Naive B cell (primary cell): ENCODE measurements at places on chromosomes 7 and 10.

- no peak for DNase-seq
Measured at GRCh38 chr10:65306201-65306600, 1619.6 kb upstream of the LRRTM3 start.

- no peak for DNase-seq
Measured at GRCh38 chr7:115216652-115217051, 294.8 kb downstream of the MDFIC start.

- no peak for DNase-seq
Measured at GRCh38 chr7:45645141-45645969, 71.2 kb downstream of the ADCY1 start.

DNA sequence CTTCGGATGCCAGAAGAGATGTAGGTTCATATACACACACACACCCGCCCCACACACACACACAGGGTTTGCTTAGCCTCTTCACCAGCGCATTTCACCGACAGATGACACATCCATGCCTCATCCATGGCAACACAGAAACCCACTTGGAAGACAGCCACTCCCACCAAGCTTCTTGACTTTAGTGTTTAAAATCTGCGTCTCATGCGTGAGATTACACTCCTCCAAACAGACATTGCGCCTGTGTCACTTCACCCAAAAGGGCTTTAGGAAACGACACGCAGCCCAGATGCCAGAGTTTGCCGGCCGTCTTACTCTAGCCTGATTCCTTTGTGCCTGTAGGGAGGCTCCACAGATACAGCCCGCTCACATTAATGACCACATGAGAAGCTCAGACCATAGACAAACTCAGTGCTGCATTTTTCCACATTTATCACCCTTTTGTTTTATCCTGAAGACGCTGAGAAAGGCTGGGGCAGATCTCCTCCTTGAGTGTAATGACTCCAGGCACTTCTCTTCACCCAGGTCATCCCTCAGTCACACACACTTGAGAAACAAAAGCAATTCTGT, 73.8 kb downstream of the DIP2C start:
- DNase-seq, result no peak

- no peak for DNase-seq
Measured at GRCh38 chr7:516216-516605, 3.4 kb downstream of the PDGFA start.

GRCh38 chr10:102001435-102002068, 54.4 kb downstream of the ARMH3 start:
- peak; percentile 68 for DNase-seq

- DNase-seq, result no peak
Measured at GRCh38 chr10:13990392-13990805, 340.3 kb downstream of the FRMD4A start.

DNA sequence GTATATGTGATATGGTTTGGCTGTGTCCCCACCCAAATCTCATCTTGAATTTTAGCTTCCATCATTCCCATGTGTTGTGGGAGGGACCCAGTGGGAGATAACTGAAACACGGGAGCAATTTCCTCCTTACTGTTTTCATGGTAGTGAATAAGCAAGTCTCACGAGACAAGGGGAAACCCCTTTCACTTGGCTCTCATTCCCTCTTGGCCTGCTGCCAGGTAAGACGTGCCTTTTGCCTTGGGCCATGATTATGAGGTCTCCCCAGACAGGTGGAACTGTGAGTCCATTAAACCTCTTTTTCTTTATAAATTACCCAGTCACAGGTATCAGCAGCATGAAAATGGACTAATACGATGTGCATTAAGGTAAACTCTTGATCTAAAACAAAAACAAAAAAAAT, 357.1 kb upstream of the AOAH start:
- no peak for DNase-seq

GRCh38 chr7:1679326-1679965, 9.4 kb downstream of the ELFN1 start:
- no peak for DNase-seq

- DNase-seq, result no peak
Measured at GRCh38 chr7:23022258-23022769, 8.4 kb upstream of the HYCC1 start.

GRCh38 chr10:71078454-71079145, 133.8 kb upstream of the UNC5B start:
- DNase-seq, result no peak

- no peak for DNase-seq
Measured at GRCh38 chr10:77926566-77927401, at the start of gene DLG5. DLG5 (minus strand) TSS chr10:77926755; CDS start chr10:77926520, 235 bp downstream.

DNA sequence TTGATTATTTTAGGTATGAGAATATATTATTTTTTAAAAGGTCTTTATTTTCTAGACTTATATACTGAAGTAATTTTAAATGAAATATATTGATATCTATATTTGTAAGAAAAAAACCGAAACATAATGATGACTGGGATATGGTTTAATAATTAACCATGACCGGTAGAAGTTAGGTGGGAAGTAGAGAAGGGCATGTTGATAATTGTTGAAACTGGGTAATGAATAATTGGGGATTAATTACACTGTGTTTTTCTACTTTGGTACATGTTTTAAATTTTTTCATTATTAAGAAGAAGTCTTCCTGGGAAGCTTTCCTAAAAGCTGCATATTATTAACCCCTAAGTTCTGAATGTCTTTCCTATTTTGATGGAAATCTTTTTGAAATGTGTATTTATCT, 16.3 kb downstream of the TSPAN12 start:
- DNase-seq, result no peak

- no peak for DNase-seq
Measured at GRCh38 chr10:5543623-5544022, 18.9 kb downstream of the CALML3 start.

DNA sequence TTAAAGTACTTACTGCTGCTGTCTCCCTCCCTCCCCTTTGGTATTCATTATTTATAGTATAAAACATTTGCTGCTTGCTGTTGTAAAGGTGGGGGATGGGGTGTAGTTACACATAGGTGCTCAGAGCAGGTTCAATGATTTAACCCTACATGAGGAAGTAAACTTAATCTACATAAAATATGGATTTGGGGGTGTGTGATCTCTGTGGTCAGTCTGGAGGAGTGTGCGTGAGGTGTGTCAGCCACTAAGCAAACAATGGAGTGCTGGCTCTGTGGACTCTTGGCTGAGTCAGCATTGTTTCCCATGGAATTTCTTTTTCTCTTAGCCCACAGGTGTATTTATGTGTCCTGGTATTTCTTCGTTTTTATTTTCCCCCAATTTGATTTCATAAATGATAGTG, 133.9 kb downstream of the AUTS2 start:
- no peak for DNase-seq

- no peak for DNase-seq
Measured at GRCh38 chr10:95542330-95542729, 18.8 kb downstream of the SORBS1 start.

DNA sequence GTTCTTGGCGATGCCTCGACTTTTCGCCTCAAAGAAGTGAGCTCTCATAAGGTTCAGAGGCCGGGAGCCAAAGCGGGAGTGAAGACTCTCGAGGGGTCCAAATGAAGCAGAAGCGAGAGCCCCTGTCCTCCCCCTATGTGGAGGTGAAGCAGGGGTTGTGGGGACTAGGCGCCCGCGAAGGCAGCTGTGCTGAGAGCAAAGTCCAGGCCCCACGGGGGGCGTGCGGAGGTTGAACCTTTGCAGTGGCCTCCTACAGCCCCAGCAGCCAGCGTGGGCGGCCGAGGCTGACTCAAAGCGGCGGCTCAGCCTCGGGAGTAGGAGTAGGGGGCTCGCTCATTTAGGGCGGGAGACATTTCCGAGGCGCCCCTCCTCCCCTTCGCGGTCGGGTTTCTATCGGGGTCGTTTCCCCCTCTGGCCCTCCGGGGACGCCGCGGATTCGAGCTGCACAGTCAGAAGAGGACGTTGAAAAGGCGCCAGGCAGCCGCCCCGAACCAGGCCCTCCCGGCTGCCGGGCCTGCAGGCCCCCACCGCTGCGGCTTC, 553 bp upstream of the ADD3 start:
- no peak for DNase-seq

GRCh38 chr10:110872145-110872983, 636 bp downstream of the PDCD4 start:
- peak; percentile 74 for DNase-seq

- DNase-seq, result no peak
Measured at GRCh38 chr10:18429335-18429734, 222.1 kb downstream of the NSUN6 start.

DNA sequence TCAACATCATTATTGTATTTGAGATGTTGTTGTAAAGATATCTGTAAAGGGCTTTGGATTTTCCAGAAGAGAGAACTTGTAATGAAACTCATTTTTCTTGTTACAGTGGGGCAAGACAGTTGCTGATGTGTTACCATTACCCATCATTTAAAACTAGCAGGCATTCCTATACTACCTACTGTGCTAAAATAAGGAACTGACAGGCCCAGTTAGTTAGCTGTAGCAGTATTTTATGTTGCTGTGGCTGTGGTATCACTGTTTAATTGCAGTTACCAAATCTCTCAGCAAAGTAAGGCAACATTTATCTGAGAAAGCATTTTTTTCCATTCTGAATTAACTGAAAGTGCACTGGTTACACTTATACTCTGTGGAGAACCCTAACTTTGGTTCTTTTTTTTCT, 9.9 kb downstream of the ST7 start:
- DNase-seq, result no peak

DNA sequence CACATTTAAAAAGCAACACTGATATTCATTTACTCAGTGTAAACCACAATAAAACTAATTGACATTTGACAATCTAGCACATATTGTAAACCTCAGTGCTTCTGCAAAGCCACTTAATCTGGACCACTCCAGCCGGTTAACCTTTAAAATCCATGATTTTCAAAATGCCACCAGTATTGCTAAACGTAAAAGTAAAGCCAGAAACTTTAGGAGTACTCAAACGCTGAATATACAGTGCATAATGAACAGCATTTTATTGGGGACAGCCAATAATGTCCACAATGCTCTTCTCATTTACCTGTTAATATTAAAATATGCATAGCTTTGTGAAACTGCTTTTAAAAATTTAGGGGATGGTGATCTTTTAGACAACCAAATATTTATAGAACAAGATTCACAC, 10.8 kb downstream of the HNRNPA2B1 start:
- no peak for DNase-seq

GRCh38 chr7:33486633-33487032, 357.3 kb downstream of the BBS9 start:
- DNase-seq, result no peak

- no peak for DNase-seq
Measured at GRCh38 chr10:98815039-98815885, 368.5 kb upstream of the HPS1 start.

- no peak for DNase-seq
Measured at GRCh38 chr7:2478399-2478785, 2.2 kb upstream of the GRIFIN start.

DNA sequence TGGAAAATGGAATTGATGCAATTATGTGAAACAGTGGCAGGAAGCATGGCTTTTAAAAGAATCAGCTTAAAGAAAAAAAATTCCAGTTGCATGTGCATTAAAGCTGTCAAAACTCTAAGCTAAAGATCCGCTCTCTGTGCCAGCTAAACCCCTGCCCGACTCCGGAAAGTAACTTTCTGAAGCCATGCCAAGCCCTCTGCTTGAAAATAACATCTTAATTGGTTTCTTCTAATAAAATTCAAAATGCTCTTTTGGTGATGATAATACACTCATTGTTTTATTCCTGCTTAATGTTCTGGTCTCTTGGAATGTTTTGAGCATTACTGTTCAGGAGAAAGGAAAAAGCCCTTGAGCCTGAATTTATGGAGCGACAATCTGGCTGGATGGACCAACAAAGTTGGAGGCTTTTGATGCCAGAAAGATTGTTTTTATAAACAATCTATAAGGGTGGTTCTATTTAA, 11.7 kb downstream of the SEMA3C start:
- no peak for DNase-seq

GRCh38 chr10:115091161-115091560, 2.0 kb upstream of the ATRNL1 start:
- DNase-seq, result no peak

DNA sequence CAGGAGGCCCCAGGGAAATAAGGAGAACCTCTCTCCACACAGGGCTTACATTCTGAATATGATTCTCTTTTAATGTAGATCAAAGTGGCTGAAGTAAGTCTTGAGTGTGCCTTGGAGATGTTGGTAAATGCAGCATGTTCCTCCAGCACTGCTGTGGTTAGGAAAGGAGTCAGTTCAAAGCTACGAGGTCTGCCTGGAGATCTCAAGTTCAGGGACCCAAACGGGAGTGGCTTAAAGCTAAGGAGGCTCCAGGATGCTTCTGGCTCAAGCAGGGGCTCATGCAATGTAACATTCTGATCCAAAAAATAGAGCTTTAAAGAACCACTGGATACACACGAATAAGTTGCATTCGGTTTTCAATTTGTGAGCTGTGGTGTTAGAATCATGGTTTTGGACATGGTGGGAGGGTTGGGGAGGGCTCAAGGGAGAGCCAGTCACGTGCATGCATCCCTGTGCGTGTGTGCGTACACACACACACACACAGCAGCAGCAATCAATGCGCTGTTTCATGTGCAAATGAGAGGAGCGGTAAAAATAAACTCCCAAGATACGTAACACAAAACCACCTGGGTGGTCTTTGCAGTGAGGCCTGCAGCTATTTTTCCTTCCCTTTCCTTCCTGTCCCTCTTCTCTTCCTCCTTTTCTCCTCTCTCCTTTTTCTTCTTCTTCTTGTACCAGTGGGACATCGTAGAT, 70.5 kb downstream of the AOAH start:
- DNase-seq, result no peak

GRCh38 chr10:57096044-57096443, 735.0 kb upstream of the ZWINT start:
- no peak for DNase-seq

GRCh38 chr10:98460837-98461499, 14.2 kb upstream of the HPS1 start:
- no peak for DNase-seq

- DNase-seq, result peak; percentile 18
Measured at GRCh38 chr7:7944619-7945282, 23.8 kb upstream of the GLCCI1 start.

GRCh38 chr10:70917635-70918034, 29.3 kb upstream of the PCBD1 start:
- no peak for DNase-seq

GRCh38 chr7:122802301-122802751, 83.9 kb downstream of the CADPS2 start:
- DNase-seq, result no peak

DNA sequence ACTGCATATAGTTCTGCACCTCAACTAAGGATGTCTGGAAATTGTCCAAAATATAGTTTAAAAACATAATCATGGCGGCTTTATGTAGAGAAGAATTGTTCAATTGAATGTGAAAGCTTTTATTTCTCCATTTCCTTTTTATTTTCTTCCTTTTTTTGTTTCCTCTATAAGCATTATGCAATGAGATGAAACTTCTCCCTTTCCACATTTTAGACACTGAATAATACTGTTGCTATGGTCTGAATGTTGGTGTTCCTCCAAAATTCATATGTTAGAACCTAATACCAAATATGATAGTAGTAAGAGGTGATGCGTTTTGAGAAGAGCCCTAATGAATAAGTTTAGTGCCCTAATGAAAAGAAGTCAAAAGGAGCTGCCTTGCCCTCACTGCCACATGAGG, 175.0 kb downstream of the RNLS start:
- DNase-seq, result no peak

GRCh38 chr10:8056871-8057331, 2.4 kb downstream of the GATA3 start:
- DNase-seq, result no peak
